ENCODE measurements at places on chromosomes 7 and 10. TPM values are rescaled to one million over a fixed set of nuclear protein-coding genes. Genes with fewer than 3 reads are reported as not detected.

GRCh38 chr10:43316988-43317387 lies 50.1 kb upstream of the RASGEF1A start:
- DNase-seq: no peak

GRCh38 chr10:124119946-124120345 lies 26.5 kb upstream of the CHST15 start:
- DNase-seq: no peak

The LIPJ gene
- polyA plus RNA-seq: 0.43 TPM

DNA sequence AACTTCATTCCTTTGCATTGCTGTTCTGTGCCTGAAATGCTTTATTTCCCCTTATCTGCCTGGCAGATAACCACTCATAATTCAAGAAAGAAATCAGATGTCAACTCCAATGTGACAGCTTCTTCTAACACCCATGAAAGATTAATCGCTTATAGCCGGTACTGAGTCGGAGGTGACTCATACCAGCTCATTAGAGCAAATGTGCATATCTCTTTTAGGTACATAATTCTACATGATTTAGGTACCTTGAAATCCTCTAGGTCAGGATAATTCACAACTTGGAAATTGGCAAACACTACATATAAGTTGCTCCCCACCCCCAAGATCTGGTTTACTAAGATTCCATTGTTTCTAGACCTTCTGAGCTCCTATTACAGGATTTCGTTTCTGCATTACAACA lies 554.4 kb upstream of the SORCS1 start:
- DNase-seq: no peak

The SPDYE9 gene
- 0.32 TPM for polyA plus RNA-seq

DNA sequence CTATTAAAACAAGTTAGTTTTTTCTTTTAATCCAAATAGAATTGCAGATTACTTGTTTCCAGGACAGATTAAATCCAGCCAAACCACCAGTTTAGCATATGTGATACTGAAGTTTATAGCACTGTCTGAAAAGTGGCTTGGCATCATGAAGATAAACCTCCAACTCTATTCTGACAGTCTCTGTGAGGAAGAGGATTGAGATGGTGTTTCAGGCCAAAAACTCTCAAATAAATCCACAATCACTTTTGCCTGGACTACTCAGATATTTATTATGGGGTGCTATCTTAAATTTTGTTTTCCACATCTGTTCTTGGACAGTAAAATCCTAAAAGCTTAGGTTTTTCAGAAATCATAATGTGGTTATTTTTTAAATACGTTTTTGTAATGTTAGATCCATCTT lies 161.7 kb upstream of the SEMA3C start:
- DNase-seq: no peak

Data from left renal pelvis (tissue), 4 donors.